CD4-positive, alpha-beta memory T cell (primary cell): ENCODE measurements at places on chromosomes 6 and 20. TPM values are rescaled to one million over a fixed set of nuclear protein-coding genes. Genes with fewer than 3 reads are reported as not detected.

Gene SPATS1
- total RNA-seq, result not detected

Gene TPD52L1
- total RNA-seq, result 0.33 TPM

DNA sequence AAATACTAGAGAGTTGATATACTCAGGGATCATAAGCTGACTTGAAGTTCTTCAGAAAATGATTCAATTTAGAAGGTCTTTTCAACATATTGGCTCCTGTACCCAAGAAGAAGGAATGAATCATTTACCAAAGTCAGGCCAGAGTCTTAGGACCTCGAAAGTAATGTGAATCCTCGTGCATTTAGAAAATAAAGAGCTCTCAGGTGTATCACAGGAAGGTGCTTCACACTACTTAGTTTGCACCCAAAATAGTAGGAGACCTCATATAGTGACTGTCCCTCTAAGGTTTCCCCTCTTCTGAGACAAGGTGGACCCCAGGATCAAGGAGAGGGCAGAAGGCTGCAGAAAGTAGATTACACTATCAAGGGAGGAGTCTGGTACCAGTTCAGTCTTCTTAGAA lies 71.8 kb downstream of the F13A1 start:
- DNase-seq, result no peak

GRCh38 chr6:31580438-31580740 lies 1.8 kb downstream of the LTB start:
- DNase-seq, result no peak

Gene NUP43
- total RNA-seq, result 58.3 TPM

- DNase-seq, result no peak
Observed at GRCh38 chr6:89133981-89134380, 11.9 kb upstream of the PM20D2 start.

GRCh38 chr6:107822176-107823046 lies 1.7 kb downstream of the SCML4 start:
- peak; percentile 77 for DNase-seq

DNA sequence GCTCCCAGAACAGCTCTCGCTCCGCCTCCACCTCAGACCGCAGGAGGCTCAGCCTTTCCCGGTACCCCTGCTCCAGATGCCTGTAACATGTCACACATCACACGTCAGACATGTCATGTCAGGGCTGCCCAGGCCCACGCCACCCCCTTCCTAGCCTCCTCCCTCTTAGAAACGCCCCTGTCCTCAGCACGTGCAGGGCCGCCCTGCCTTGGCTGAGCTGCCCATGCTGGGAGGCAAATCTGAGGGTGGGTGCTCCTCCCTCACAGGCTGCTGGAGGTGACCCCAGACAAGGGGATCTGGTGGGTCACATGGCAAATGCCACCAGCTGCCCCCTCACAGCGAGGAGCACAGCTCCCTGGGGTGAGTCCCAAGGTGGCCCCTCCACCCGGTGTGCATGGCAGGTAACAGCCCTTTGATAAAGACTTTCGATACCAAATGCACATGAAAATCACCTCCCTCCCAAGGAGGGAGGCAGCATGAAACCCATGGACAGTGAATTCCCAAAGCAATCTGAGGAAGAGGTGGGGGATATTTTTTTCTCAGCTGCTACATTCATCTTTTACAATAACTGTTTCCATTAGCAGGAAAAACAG lies 84.1 kb downstream of the GINS1 start:
- DNase-seq, result no peak

Gene HMGCLL1
- not detected for total RNA-seq

GRCh38 chr6:11459079-11459610 lies 78.4 kb upstream of the TMEM170B start:
- no peak for DNase-seq

Gene ECT2L
- not detected for total RNA-seq

GRCh38 chr6:63476302-63476701 lies 96.0 kb upstream of the LOC128125822 start:
- DNase-seq, result no peak

DNA sequence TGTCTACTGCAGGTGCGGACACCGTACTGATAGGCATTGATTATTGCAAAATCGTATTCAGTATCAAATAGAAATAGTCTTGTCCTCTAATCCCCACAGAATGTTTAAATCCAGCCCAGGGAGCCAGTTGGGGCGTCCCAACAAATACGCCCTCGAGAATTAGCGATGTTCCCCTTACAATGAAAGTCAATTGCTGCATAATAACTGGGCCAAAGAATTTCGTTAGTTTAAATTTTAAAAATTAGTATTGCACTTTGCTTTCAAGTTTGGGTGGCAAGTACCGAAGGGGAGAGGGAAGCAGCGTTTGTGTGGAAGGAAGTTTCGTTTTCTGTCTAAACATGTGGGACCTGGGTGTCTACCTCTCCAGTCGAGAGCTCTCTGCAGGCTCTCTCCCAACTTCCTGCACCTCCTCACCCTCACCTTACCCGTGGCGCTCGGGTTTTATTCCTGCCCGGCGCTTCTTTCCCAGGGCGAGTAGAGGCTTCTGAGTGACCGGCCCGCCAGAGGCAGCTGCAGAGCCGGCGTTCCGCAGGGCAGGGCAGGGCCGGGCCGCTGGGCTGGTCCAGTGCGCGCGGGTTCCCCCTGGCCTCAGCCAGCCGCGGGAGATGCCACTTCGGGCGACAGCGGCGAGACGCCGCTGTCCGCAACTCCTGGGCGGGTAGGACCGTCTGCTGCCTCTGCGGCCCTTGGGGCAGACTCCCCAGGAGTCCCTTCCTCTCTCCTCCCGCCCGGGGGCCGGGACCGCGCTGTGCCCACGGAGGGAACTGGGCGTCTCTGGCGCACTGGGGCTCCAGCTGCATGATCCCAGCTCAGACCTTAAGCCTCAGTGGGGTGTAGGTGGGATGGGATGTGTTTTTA lies 862 bp upstream of the TFAP2C start:
- no peak for DNase-seq

- DNase-seq, result no peak
Observed at GRCh38 chr20:32512047-32512385, 73.1 kb downstream of the NOL4L start.

DNA sequence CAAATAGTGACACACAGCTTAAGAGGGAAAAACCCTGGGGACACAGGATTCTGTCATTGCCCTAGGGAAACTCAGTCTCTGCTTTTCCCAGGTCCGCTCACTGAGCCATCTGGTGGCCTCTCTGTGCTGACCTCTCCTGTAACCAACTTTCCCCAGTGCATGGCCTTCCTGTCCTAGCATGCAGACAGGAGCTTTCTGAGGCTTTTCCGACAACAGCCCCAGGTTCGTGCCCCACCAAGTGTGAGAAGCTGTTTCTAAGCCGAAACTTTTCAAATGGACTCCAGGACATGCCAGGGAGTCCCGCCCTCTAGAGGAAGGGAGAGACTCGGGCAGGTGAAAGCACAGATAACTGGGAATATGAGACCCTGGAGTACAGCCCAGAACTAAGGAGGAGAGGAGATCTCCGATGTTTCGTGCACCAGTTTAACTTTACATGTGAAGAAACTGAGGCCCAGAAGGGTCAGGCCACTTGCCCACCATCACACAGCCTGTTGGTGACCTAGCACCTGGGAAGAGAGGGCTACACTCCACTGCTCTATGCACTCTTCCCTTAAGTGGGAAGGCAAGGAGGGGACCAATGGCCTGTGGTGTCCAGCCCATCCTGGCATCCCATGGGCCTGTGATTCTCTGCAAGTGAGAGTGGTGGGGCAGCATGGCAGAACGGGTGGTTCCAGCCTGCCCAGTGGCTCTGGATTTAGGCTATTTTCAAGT lies 46.2 kb downstream of the RPP40 start:
- no peak for DNase-seq

DNA sequence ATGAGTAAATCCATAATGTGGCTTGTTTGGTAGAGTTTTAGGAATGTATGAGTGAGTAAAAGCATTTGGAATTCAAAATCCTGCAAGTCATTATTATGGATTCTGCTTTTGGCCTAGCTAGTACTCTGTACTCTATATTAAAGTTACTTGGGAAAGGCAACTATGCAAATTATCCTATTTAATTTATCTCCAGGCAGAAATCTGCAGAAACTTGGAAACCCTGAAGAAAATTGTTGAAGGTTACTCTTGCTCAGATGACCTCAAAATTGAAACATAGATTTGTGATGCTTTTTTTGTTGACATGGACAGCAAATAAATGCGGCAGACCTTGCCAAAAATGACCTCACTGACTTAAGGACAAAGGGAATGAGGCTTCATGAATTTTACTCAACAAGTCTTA lies 477.1 kb upstream of the EYS start:
- no peak for DNase-seq

Gene OSBPL2
- 84.4 TPM for total RNA-seq

DNA sequence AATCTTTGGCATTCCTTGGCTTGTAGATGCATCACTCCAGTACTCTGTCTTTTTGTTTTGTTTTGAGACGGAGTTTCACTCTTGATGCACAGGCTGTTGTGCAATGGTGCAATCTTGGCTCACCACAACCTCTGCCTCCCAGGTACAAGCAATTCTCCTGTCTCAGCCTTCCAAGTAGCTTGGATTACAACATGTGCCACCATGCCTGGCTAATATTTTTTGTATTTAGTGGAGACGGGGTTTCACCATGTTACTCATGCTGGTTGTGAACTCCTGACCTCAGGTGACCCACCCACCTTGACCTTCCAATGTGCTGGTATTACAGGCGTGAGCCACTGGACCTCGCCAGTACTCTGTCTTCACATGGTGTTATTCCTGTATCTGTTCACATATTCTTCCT lies 35.8 kb upstream of the LGSN start:
- no peak for DNase-seq

DNA sequence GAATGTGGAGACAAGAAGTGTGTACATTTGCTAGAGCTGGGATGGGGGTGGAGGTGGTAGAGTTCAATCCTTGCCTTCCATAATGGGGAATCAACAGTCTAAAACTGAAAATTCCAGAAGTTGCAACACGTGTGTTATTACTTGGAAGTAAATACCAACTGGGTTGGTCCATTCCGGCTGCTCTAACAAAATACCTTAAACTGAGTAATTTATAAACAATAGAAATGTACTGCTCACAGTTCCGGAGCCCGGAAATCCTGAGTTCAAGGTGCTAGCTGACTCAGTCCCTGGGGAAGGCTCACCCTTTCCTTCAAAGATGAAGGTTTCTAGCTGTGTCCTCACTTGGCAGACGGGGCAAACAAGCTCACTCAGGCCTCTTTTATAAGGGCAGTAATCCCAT lies 59.0 kb downstream of the RIN2 start:
- no peak for DNase-seq

GRCh38 chr6:77502981-77503380 lies 39.7 kb upstream of the HTR1B start:
- DNase-seq, result no peak

DNA sequence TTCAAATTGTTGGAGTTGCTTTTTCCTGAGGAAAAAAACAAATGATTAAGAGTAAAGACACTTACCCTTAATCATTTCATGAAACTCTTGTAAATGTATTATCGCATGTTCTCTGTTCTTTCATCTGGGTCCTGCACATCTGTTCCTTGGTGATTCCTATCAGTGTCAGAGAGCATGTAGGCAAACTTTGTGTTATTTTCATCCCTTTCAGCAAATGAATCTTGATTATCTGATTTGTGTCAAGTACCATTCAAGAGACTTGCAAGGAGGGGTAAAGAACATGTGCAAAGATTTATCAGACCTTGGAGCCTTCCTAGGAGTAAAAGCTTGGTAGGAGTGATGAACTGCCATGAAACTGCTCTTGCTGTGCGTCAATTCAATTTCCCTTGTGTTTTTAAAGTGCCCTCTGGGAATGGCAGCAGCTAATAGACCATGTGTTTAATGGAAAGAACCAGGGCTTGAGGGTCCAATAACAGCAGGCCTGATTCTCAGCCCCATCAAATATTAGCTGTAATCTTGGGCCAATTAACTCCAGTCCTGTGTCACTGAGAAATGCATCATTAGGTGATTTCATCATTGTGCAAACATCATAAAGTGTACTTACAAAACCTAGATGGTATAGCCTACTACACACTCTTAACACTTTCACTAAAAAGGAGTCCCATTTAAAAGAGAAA lies 118.9 kb upstream of the CEP85L start:
- DNase-seq, result no peak

DNA sequence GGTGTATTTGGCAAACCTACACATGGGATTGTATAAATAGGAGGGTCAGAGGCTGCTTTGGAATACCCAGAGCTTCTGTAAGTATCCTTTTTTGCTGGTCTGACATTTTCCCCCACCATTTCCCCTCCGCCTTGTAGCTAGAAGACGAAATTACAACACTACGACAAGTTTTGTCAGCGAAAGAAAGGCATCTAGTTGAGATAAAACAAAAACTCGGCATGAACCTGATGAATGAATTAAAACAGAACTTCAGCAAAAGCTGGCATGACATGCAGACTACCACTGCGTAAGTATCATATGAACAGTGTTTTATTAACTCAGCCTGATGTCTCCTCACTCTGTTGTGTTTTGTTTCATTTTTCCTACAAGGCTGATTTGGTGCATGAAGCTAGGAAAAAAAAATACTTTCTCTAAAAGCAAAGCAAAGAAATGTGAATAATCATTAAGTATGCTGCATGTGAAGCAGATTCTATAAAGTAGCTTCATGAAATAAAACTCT lies 72.7 kb downstream of the HDDC2 start:
- no peak for DNase-seq

DNA sequence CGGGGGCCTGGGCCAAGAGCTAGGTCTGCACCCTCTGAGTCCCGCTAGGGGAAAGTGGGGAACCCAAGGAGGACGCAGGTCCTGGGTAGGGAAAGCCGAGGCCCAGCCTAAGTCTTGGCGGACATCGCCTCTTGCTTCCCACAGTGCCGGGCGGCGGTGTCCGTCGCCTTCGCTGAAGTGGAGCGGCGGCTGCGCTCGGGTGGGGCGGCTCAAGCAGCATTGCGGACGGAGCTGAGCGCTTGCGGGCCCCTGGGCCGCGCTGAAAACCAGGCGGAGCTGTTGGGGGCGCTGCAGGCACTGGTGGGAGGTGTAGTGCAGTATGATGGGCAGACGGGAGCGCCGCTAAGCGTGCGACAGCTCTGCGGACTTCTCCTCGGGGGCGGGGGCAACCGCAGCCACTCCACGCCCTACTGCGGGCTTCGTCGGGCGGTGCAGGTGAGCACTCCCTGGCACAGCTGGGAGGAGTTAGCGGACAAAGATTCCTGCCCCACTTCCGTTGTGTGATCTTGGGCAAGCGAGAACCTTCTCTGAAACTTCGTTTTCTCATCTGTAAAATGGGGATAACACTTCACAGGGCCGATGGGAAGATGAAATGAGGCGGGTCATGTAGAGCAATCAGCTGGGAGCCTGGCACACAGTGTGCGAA lies 4.2 kb downstream of the PRSS16 start:
- peak; percentile 66 for DNase-seq

GRCh38 chr20:7858734-7859250 lies 81.5 kb downstream of the HAO1 start:
- DNase-seq, result no peak

Gene THBD
- 0.29 TPM for total RNA-seq

Gene CRISP2
- total RNA-seq, result not detected

Gene TBX18
- total RNA-seq, result not detected

DNA sequence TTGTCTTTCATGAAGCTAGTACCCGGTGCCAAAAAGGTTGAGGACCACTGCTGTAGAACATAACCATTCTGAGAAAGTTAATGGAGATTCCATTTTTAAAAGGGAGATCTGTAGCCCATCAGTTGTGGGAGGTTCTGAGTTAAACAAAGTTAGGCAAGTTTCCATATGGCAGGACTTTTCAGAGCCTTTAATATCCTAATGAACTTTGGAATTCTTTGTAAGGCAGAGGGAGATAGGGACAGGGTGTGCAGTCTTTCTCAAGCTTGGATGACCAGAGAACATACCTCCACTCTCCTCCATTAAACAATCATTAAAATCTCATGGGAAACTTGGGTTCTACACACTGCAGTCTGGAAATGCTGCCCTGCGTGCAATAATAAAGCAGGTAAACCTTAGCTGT lies 14.8 kb downstream of the ADGRF4 start:
- DNase-seq, result no peak

Gene AKAP12
- 0.96 TPM for total RNA-seq

Gene TNFRSF6B
- not detected for total RNA-seq
